Esophagus squamous epithelium (tissue), 5 donors: ENCODE measurements at places on chromosomes 7 and 10.

DNA sequence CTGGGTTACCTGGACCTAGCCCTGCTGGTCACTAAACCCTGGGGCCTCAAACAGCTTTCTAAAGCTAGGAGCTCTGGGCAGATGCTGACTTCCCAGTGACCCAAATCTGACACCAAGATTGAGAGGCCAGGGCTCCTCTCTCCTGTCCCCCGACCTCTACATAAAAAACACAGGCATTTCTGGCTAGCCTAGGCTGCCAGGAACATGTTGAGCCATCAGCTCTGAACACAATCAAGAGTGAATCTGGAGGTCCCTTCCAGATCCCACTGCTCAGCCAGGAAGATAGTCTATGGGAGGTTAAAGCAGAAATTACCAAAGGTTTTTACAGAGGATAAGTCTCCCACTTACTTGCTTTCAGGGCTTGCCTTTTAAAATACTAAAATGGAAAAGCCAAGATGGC, 22.1 kb upstream of the PDE1C start:
- DNase-seq: no peak

DNA sequence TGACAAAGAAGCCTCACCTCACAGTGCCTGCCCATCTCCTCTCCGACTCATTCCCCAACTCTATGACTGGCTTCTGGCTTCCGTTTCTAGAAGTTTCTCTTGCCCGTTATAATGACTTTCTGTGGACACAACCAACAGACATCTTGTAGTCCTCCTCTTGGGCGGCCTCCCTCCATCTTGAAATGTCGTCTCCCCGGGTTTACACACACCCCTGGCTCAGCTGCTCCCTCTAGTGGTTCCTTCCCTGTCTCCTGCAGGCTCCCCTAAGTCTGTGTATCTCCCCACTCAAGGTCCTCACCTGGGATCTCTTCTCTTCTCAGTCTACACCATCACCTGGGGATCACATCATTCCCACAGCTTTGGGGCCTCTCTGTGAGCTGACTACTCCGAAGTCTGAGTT, 123.4 kb upstream of the NEBL start:
- DNase-seq: no peak

DNA sequence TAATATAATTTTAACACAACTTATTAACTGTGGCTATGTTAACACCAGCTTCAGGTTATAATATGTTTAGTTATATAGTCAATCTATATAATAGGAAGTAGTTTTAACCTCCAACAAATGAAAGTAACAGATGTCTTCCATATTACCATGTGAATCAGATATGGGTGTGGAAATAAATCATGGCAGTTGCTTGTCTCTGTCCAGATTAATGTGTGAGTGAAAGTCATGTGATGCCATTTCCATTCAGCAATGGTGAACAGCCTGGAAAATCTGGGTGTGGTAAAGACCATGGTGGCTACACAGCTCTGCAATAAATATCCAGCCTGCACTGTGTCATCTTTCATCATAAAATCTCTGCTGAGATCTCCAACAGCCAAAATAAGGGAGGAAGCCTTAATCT, 27.8 kb downstream of the HEPACAM2 start:
- DNase-seq: no peak

DNA sequence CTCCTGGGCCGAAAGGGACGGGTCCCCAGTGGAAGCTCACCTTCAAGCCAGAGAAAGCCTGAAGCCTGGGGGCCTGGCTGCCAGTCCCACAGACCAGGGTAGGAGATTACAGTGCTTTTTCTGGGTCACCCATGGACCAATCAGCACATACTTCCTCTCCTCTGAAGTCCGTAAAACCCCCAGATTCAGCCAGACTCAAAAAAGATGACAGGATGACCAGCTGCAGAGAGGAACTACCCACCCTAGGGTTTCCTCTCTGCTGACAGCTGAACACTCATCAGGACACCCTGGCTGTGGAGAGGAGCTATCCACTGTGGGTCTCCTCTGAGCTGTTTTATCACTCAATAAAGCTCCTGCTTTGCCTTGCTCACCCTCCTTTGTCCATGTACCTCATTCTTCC, 78.0 kb downstream of the SAMD9 start:
- DNase-seq: no peak

DNA sequence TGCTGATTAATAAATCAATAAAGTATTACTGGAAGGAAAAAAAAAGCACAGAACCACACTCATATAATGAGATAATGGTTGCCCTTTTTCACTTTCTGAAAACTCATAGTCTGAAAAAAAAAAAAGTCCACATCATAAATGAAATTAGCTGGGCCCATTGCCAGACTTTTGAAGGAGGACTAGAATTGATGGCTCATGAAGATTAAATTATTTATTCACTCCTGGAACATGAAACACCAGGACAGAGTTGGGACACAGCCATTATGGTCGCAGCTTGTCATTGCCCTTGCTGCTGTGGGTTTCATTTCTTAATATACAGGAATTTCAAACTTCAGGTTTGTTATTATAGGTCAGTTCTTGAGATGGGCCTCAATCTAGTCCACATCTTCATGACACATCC, 91.9 kb downstream of the CNTNAP2 start:
- DNase-seq: no peak

DNA sequence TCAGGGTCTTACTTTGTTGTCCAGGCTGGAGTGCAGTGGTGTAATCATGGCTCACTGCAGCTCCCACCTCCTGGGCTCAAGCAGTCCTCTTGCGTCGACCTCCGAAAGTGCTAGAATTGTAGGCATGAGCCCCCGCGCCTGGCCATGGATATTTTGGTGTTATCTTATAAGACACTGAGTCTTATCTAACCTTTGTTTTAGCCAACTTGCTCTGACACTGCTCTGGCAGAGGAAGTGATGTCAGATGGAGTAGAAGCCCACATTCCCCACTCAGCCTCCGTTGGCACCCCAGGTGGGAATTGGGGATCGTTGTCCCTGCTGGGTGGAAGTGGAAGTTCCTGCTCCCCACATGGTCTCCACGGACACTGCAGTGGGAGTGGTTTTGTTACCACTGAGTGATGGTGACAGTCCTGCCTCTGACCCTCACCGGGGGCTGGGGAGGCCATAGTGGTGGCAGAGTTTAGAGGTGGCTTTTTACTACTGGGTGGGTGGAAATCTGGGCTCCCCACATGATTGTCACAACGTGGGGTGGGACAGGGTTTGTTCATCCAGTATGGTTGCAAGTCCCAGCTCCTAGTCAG, 98.9 kb downstream of the ANKRD61 start:
- DNase-seq: no peak

- DNase-seq: no peak
Measured at GRCh38 chr7:111075498-111075897, 15.4 kb upstream of the LRRN3 start.

DNA sequence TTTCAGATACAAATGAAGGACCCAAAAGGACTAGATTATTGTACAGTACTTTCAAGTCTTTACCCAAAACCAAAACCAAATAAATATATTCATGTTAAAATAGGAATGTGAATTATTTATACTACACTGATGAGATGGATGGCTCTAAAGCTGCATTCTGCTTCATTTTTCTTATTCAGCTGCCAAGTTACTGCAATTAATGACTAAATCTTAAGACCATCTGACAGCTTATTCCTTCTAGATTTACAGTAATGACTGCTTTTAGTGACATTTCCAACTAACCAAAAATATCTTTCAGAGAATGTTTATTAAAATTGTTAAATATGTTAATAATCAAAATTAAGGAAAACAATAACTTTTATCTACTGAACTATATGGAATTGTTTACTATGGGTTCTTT, 20.9 kb downstream of the ENKUR start:
- DNase-seq: no peak

- DNase-seq: peak; percentile 38
Measured at GRCh38 chr7:2637505-2638223, 5.9 kb downstream of the TTYH3 start.

DNA sequence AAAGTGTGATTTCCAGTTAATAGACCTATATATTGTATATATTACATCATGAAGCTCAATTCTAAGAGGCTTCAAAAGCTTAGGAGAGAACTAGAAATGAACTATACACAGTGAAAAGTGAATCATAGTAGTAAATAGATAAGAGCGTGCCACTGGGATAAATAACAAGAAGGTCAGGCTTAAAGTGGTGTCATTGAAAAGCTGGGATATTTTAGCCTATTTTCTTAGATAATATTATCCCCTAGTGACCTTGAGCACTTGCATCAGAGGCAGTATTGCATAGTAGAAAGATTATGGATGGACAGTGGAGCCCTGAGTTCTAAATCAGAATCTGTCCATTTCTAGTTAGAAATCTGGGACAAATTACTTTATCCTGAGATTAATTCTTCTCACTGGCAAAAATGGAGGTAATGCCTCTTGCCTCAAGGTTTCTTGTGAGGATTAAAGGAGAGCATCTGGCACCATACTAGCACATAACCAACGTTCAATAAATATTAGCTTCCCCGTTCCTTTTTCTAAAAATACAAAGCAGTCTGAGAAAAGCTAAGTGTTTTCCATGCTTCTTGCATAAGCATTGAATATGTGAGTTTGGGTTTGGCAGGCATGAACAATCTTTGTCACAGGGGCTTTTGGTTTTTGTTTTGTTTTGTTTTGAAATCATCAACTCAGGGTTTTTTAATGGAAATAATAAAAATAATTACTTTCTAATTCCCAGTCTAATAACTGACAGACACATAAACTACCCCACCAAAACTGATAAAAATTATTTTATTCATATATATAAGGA, 27.3 kb upstream of the MACC1 start:
- DNase-seq: no peak

GRCh38 chr10:125778556-125778955, 2.9 kb upstream of the MMP21 start:
- DNase-seq: no peak

DNA sequence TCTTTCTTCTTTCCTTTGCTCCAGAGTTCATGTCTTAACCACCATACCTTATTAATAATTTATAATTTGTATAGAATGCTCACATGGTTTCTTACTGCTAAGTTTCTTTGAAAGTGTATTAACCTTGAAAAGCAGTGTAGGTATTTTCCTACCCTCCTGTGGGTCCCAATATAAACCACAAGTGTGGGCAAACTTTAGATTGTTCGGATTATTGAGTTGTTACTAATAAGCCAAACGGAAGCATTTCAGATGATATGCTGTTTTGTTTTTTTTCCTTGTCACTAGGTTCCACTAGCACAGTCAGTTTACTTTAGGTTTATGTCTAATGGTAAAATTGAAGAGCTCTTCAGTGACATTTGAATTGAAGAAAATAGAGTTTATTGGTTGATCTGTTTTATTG, 10.2 kb downstream of the SSBP1 start:
- no peak for DNase-seq

GRCh38 chr10:117175215-117175900, 21.9 kb upstream of the KCNK18 start:
- no peak for DNase-seq

- DNase-seq: no peak
Measured at GRCh38 chr10:79583488-79584024, 23.3 kb upstream of the SFTPA2 start.

GRCh38 chr10:129258283-129258923, 208.6 kb upstream of the MGMT start:
- DNase-seq: no peak

DNA sequence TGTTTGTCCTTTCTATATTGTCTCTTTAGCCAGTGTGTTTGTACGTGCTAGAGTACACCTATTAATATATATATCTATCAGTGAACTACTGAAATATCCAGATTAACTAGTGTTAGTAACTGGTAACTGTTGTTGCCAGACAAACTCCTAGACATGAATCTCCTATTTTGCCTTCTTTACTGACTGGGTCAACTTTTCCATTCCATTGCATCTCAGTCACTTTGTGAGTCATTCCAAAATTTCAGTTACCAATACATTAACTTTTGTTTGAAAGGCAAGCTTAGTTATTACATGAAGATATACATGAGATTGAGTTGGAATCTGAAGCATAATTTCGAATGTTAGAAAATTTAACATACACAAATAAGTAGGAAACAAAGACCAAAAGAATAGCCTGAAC, 51.4 kb downstream of the BTAF1 start:
- DNase-seq: no peak

DNA sequence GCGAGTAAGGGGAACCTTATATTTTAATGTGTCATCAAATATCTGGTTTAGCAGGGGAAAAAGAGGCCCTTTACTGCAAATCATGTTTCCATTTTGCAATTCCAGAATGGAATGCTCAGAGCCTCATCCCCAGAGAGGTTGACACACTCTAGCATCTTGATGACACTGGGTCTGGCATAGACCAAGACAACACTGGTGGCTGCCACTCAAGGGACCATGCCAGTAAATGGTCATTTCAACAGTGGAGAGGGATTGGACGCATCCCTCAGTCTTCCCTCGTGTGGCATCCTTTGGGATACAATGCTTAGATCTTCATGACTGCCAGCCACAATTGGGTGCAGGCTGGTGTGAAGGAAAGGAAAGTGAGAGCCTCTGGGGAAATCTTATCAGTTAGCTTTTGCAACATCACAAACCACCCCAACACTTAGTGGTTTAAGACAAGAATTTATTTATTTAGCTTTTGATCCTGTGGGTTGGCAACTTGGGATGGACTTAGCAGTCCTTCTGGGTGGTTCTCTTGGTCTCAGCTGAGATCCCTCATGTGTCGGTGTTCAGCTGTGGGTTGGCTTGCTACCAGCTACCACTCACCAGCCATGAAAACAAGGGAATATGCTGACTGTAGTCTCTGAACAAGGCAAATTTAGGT, 21.6 kb downstream of the TACC2 start:
- no peak for DNase-seq

- no peak for DNase-seq
Measured at GRCh38 chr10:36515319-36515718, 610.1 kb upstream of the ANKRD30A start.

DNA sequence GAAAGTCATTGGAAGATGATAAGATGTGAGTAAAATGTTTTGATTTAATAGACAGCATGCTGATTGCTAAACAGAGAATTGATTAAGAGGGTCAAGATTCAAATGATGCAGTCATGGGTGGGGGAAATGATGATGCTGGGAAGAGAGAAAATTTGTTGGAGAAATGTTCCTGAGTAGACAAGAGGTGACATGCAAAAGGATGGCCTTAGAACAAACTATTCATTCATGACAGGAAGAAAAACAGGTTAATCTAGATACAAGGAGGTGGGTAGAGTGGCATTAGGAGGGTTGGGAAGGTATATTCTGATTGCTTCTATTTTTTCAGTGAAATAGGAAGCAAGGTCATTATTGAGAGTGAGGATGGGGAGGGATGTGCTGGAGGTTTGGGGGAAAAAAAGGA, 146.7 kb downstream of the SEM1 start:
- no peak for DNase-seq

DNA sequence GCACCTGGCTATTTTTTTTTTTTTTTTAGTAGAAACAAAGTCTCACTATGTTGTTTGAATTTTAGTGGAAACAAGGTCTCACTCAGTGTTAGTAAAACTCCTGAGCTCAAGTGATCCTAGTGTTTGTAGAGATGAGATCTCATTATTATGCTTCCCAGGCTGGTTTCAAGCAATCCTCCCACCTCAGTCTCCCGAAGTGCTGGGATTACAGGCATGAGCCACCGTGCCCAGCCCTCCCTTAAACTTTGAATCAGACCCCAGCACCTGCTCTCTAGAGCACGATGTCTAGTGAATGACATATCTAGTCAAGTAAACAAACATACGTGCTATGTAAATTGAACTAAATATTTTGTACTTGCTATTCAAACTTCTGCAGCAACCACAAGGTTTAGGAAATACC, 105.6 kb upstream of the MYO3A start:
- DNase-seq: no peak

GRCh38 chr10:84632866-84633265, 304.5 kb downstream of the CCSER2 start:
- DNase-seq: no peak

GRCh38 chr10:74880041-74880440, 53.6 kb downstream of the KAT6B start:
- DNase-seq: no peak

- DNase-seq: no peak
Measured at GRCh38 chr10:75877877-75878276, 446.5 kb downstream of the LRMDA start.
